ENCODE measurements at places on chromosomes 12 and 14.

- DNase-seq: no peak
Measured at GRCh38 chr14:104752423-104752734, 568 bp upstream of the SIVA1 start.

DNA sequence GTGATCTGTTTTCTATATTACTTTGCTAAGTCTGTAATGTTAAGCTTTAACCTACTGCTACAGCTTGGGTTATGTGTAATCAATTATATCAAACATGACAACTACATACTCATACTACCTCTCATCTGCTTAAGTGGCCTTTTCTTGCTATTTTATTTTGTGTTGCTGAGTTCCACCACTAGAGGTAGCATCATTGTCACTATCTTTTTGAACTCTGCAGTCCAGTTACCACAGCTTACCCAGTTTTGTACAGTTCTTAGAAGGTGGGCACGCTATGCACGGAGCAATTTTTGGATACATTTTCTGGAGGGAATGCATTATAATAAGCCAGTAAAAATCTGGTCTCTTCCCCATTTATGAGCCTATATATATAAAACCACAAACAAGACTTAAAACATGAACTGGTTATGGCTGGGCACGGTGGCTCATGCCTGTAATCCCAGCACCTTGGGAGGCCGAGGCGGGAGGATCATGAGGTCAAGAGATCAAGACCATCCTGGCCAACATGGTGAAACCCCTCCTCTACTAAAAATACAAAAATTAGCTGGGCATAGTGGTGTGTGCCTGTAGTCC lies 48.5 kb downstream of the SAV1 start:
- no peak for DNase-seq

- no peak for DNase-seq
Measured at GRCh38 chr12:79521576-79521975, 169.2 kb downstream of the PAWR start.

DNA sequence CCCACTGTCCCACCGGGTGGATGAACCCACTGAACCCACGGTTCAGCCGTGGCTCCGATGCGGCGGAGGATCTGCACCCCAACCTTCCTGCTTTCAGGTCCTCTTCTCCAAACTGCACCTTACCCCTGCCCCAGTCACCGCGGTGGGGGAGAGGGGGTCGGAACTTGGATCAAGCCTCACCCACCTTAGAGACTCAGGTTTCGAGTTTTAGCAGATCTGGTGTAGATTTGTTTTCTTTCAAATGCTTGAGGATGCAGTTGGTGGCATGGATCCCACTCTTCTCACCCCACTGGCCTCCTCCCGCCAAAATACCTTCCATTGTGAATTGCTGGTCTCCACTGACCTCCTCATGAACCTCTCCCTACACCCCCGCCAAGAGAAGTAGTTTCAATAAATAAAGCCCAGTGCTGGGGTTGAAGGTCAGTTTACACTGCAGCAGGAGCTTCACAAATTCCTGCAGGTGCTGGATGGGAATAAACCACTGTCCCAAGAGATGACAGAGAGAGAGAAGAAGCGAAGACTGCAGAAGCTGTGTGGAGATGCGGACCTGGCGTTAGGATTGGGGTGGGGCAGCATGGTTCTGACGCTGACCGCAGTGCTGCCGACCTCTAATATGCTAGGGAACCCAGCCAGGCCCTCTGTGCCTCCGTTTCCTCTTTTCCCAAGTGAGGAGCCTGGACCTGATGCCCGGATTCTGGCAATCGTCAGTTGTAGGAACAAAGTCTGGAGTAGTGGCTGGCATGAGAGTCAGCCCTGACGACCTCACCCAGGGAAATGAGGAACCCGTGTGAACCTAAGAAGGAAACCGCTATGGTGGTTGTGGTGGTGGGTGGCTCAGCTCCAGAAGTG lies 7.4 kb downstream of the TTC6 start:
- DNase-seq: no peak

- DNase-seq: no peak
Measured at GRCh38 chr12:13976880-13977279, 4.5 kb downstream of the GRIN2B start.

- DNase-seq: no peak
Measured at GRCh38 chr12:70267550-70267949, 24.3 kb downstream of the CNOT2 start.

GRCh38 chr14:100824091-100824551 lies 1.8 kb upstream of the MEG3 start:
- DNase-seq: no peak

GRCh38 chr12:71178162-71178561 lies 20.4 kb upstream of the TSPAN8 start:
- DNase-seq: no peak

GRCh38 chr14:105060751-105061427 lies 4.3 kb downstream of the GPR132 start:
- no peak for DNase-seq

DNA sequence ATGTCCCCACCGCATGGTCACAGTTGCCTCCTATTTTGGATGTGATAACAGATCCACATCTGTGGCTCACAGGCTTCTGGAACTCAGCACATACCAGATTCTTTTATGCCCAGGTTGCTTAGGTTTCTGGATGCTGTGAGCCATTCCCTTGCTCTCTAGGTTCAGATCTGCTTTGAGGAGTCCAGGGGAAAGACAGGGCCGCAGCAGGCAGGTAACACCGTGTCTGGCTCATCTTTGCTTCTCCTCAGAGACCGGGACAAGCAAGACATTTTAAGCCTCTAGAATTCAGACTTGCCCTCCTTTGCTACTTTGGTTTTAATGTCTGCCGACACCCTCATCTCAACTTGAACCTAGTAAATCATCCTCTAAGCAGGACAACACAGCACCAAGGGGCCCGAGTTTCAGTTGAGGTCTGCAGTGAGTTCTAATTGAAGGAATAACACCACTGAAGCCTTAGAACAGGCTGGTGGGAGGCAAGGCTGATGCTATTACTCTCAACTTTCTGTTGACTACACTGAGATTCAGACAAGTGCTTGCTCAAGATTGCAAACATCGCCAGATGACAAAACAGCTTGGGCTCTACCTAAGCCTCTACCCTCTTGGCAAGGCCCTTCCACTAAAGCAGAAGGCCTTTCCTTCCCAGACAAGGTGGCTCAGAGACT lies 55.3 kb downstream of the MDM2 start:
- DNase-seq: no peak

- no peak for DNase-seq
Measured at GRCh38 chr14:28671425-28671824, 95.2 kb upstream of the FOXG1 start.

- no peak for DNase-seq
Measured at GRCh38 chr12:75984577-75985182, 46.9 kb downstream of the PHLDA1 start.

- DNase-seq: no peak
Measured at GRCh38 chr12:1310653-1311052, 283.7 kb downstream of the FBXL14 start.

DNA sequence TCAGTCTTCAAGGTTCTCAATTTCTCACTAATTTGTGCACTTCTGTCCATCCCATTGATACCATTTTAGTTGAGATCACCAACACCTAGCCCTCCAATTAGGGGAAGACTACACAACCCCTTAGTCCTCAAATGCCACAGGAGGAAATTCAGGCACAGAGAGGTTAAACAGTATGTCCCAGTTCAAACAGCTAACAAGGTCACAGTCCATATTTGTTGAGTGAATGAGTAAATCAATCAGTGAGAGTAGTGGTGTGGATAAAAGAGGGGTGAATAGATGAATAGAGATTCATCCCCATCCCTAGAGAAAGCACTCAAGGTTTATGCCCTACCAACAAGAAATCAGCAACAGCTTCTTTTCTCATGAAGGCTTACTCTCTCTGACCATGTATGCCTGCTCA lies 94.2 kb upstream of the RIC8B start:
- DNase-seq: no peak

GRCh38 chr12:80794551-80794950 lies 77.8 kb downstream of the MYF5 start:
- no peak for DNase-seq

DNA sequence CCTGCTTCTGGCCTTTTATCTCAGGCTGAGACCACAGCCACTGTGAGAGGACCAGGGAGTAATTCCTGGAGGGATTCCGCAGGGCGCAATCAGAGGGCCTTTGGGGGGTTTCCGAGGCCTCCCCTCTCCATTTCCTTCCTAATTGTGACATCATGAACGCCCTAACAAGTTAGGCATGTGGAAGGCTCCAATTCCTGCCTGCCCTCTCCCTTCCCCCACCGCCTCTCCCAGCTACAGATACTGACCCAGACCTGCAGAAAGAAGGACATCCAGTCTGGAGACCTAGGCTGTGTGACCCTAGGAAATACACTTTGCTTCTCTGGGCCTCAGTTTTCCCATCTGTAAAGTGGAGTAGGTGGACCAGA lies 637.9 kb downstream of the MED13L start:
- DNase-seq: no peak

GRCh38 chr12:120266180-120266870 lies 795 bp upstream of the PXN start:
- DNase-seq: no peak

GRCh38 chr12:3083241-3083920 lies 6.2 kb downstream of the TSPAN9 start:
- no peak for DNase-seq

- no peak for DNase-seq
Measured at GRCh38 chr12:78328524-78328923, 497.8 kb downstream of the NAV3 start.

DNA sequence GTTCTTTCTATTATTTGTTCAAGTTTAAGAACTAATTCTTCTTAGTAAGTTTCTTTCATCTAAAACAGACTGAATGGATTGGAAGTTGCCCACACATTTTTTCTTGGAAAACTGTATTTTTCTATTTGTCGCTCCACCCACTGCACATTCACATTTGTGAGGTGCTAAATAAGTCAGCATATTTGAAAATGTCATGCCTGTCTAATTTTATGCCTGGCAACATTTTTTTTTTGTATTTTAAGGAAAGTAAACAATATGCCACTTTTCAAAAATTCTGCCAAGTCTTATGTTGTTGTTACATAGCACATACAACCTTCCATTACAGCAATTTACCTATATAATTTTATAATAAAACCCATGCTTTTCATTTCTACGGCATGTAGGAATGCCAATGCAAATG lies 112.7 kb upstream of the PTPRB start:
- no peak for DNase-seq

- no peak for DNase-seq
Measured at GRCh38 chr14:29832042-29832441, 95.6 kb downstream of the PRKD1 start.

DNA sequence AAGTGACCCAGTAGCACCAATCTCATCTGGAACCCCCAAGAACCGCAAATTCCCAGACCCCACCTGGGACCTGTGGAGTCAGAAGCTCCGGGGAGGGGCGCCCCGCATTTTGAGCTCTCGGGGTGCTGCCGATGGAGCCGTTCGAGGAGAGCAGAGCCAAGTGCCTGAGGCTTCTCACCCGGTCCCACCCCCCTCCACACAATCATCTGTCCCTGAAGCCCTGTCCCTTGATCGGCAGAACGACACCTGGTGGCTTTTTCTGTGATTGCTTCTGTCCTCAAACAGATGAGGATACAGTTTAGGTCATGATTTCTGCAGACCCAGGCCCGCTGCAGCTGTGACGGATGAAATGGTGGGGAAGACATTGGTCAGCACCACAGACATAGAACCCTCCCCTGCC lies 74.7 kb downstream of the NOC4L start:
- DNase-seq: peak; percentile 11

DNA sequence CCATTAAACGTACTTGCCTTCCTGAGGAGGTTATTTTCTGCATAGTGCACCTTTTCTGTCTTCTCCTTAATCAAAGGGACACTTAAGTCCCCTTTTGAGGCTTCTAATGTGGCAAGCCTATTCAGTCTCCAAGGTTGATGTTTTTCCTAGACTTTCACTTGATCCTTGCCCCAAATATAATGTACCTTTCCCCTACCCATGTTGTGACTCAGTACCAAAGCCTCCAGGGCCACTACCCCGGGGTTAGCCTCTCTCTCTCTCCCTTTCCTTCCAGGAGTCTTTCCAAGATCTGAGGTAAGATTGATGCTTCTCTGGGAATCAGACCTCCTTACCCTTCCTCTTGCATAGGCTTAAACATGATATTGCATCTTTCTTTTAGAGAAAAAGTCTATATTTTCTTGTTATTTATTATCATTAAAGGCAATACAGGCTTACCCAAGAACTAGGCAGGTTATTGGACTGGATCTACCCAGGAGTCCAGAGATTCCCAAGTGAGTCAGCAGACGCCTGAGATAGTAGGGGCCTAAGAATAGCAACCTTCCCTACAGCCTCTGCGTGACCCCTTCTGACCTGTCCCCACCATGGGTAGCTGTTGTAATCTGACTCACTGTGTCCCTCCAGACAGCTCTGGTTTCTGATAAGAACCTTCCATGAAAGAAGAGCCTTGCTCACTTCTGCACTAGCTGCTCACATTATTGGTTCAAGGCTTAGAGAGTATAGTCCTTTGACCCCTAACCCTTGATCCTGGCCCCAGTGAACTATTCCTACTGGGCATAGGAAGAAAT lies 172.9 kb downstream of the ZFP36L1 start:
- no peak for DNase-seq

- DNase-seq: no peak
Measured at GRCh38 chr14:100802766-100803165, 23.2 kb upstream of the MEG3 start.

- no peak for DNase-seq
Measured at GRCh38 chr14:28294834-28295440, 471.6 kb upstream of the FOXG1 start.

GRCh38 chr12:51320695-51321320 lies 3.2 kb downstream of the BIN2 start:
- DNase-seq: no peak

- DNase-seq: no peak
Measured at GRCh38 chr12:65818454-65819382, 5.6 kb upstream of the HMGA2 start.

GRCh38 chr12:46484396-46485061 lies 112.0 kb upstream of the SLC38A2 start:
- DNase-seq: no peak

GRCh38 chr12:45502481-45503128 lies 226.9 kb upstream of the ARID2 start:
- DNase-seq: no peak

DNA sequence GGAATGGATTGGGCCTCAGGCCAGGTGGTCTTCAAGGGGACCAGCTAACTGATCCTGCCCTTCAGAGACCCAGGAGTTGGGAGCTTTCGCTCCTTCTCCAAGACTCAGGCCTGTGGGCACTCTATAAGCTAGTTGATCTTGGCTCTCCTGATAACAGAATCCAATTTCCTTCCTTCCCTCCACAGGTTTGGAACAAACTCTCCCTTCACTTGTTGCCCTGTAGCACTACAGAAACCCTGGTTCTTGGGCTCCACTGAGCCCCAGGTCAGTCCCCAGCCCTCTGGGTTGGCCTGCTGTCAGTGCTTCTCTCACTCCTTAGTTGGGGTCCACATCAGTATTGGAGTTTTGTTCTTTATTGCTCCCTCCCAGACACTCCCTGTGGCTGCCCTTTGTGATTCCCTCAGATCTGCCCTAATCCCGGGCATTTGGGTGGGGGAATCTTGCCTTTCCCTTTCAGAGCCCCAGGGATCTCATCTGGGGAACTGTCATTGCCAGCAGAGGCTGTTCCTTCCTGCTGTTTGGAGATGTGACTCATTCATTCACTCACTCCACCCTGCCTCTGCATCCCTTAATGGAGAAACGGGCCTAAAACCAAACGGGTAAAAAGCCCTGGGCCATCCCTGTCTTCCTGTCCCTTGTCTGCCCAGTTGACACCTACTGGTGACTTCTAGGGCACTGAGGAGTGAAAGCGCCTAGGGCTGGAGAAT lies 4.4 kb upstream of the GPD1 start:
- DNase-seq: no peak
